Posterior vena cava (tissue), 2 donors: ENCODE measurements at places on chromosomes 12 and 14. TPM values are rescaled to one million over a fixed set of nuclear protein-coding genes. Genes with fewer than 3 reads are reported as not detected.

- no peak for DNase-seq
Observed at GRCh38 chr12:127685491-127685890, 581.5 kb upstream of the TMEM132C start.

- DNase-seq: no peak
Observed at GRCh38 chr12:22082190-22082701, 36.2 kb downstream of the CMAS start.

DNA sequence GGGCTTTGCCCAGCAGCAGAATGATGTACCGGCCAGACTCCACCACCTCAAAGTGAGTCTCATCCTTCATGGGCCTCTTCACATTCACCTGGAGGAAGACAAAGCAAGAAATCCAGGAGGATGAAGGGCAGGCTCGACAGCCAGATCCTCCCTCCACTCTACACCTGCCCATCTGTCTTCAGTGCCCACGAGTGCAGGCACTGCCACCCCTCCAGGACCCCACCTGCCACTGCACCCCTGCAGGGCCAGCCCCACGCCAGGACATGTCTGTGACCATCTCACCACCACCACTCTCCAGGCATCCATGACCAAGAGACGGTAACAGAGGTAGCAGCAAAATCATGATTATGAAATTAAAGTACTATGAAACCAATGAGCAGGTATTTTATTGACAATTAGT, 84.3 kb upstream of the ANO2 start:
- peak; percentile 57 for DNase-seq

DNA sequence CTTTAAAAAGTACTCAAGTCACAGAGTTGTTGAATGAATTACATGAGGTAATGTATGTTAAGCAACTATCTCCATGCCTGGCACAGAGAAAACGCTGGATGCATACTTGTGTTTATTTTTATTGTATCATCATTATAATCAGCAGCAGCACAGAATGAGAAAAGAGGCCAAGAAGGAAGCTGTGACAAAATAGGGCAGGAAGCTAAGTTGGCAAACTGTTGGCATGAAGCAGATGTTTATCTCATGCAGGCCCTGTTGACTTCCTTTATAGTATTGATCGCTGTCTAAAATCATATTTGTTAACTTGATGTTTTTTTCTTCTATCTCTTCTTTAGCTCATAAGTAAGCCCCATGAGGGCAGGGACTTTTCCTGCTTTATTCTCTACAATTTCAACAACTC, 466.6 kb downstream of the TRHDE start:
- no peak for DNase-seq

RD3L gene
- not detected for total RNA-seq

- DNase-seq: no peak
Observed at GRCh38 chr14:46550836-46551235, 100.7 kb downstream of the RPL10L start.

DNA sequence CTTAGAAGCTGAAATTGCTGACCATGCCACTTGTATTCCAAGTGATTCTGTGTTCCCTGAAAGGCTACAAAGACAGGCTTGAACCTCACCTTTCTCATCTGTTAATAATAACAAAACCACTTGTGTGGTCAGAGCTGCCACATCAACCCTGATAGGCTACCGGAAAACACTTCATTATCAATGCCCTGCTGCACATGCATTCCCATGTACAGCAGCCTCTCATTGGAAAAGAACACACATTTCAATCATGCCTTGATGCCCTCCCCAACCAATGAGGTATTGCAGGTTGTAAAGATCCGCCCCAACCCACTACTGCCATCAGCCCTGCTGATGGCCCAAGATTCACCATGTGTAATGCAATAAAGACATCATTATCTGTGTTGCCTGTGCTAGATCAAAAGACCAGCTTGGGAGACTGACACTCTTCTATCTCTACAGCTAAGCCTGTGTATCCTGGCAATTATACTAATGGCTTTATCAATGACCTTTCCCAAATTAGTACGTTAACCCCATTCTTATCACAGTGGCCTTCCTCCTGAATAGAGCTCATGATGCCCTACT, 2.8 kb downstream of the GPR19 start:
- DNase-seq: no peak

STAB2 gene
- total RNA-seq: 0.46 TPM

DNA sequence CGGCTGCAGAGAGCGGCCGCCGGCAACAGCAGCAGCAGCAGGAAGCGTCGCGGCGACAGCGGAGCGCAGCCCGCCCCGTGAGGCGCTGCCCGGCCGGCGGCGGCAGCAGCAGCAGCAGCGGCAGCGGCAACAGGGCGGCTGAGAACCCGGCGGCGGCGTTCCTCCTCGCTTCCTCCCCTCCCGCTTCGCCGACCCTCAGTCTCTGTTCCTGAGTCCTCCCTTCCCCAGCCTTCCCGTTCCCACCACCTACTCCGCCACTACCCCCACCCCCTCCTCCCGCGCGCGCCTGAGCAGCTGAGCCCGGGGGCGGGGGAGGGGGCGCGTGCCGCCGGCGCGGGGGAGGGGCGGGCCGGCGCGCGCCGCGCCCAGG, 310 bp downstream of the BICDL1 start:
- no peak for DNase-seq
